ENCODE measurements at places on chromosomes 5 and 9.
A peak's percentile ranks its signal among the peaks of the same experiment; 100 is the strongest.

DNA sequence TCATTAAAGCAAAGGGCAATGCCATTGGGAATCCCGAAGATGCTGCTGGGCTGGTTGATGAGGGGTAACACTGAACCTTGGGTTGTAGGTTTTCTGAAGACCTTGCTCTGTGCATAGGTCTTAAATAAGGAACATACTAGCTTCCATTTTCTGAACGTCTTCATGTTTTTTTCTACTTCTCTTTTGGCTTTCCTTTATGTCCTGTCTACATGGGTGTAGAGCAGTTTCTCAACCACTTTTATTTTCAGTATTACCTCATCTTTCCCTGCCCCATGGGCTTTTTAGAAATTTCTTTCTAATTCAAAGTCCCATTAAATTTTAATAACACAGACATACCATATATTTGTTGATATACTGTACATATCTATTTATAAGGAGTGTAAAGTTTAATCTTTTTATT lies at the start of gene IFNA14:
TSS of gene IFNA14 (minus strand) at position 95 of the 400 bp plus-strand sequence. CDS start at position 25, 70 bp downstream.
- DNase-seq: no peak

DNA sequence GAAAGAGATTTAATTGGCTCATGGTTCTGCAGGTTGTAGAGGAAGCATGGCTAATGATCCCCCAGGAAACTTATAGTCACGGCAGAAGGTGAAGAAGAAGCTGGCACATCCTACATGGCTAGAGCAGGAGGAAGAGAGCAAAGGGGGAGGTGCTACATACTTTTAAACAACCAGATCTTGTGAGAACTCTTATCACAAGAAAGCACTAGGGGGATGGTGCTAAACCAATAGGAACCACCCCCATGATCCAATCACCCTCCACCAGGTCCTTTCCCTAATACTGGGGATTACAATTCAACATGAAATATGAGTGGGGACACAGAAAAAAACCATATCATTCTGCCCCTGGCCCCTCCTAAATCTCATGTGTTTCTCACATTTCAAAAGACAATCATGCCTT lies 147.2 kb upstream of the EPB41L4A start:
- no peak for DNase-seq

DNA sequence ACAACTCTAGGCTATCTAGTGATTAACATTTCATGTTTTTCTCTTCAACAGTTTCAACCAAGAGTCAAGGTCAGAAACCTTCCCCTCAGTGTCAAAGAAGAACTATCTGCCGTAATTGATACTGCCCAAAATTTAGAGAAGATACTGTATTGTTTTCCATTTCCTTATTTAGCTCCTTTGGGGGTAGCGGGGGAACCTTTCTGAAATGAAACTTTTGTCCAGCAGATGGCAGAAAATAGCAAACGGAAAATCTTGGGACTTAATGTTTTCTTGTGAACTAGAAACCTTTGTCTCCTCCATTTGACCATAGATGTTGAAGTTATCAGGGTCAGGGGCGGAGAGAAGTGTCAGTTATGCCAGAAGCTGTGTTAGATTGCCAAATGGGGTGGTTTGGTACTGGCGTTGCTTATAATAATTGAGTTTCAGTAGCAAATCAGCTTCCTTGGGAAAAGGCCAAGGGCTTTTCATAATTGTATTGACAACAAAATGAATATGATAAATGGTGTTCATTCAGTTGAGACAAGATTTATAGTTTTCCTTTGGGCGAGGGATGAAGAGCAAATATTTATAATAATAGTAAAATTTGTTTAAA lies 101.7 kb upstream of the TLX3 start:
- DNase-seq: peak; percentile 18

- DNase-seq: no peak
Observed at GRCh38 chr9:117191504-117192261, 223.2 kb downstream of the ASTN2 start.

GRCh38 chr9:121651295-121652020 lies at the start of gene DAB2IP:
TSS of gene DAB2IP (plus strand) at chr9:121651634. CDS start at chr9:121651776, 142 bp downstream.
- no peak for DNase-seq

- DNase-seq: no peak
Observed at GRCh38 chr9:121217609-121218292, 16.1 kb upstream of the RAB14 start.

GRCh38 chr9:107792596-107792995 lies 303.0 kb upstream of the KLF4 start:
- DNase-seq: no peak

DNA sequence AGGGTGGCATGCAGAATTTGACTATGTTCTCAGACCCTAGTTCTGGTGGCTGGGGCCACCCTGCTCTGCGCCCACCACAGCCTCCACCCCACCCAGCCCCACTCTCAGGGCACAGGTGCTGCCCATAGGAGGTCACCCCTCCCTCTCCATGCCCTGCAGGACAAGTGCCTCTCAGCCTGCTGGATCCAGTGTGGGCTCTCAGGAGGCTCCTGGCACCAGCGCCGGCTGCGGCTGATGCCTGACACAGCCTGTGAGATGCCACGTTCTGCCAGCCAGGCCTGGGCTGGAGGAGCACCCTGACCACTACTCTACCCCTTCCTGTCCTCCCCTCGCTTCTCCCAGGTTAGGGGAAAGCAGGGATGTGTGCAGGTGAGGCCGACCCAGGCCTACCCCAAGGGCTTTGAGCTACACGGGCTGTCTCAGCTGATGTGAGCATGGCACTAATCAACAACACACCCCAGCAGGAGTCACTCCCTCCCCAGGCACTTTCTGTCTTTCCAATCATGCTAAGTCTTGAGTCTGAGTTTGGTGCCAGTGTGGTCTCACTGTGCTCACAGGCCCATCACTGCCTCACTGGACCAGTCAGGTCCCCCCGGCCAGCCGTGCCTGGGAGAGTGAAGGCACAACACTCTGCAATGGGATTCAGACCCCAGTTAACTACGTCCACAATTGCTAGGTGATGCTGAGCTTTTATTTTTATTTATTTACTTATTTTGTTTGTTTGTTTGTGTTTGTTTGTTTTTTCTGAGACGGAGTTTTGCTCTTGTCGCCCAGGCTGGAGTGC lies 12.1 kb upstream of the BARX1 start:
- no peak for DNase-seq

DNA sequence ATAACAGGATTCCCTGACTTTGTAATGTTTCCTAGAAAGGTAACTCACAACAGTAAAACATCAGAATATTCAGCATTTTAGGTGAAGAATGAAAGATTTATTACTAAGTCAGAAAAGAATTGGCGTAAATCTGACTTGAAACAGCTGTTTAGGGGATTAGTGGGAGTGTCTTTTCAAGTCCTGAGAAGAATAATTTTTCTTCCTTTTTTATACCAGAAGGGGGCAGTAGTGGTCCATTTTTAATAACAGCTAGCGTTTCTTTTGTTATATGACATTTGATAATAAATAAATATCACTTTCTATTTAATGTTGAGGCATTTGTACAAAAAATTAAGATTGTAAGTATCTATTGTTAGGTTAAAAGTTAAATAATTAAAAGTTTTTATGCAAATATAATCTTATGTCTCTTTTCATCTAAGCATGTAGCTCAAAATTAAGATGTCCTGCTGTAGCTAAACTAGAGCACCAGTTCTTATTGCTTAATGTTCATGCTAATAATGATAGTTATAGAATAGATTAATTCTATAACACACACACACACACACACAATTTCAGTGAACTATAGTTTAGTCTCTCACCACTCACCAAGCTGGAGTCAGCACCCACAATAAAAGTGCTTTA lies 258.7 kb upstream of the ARRDC3 start:
- DNase-seq: no peak

DNA sequence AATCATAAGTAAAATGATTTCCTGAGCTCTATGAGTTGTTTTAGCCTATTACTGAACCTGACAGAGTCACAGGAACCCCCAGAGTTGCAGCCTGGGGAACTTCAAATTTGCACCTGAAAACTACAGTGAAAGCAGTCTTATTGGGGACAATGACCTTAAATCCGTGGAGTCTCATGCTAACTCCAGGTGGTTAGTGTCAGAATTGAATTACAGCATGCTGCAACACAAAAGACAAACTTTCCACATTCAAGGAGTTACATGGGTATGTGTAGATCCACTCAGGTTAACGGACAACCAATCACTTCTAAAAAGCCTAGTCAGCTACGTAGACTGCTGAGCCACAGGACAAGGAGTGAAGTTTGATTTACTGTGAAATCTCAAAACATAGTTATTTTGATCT lies 49.7 kb downstream of the PLPP1 start:
- DNase-seq: no peak

DNA sequence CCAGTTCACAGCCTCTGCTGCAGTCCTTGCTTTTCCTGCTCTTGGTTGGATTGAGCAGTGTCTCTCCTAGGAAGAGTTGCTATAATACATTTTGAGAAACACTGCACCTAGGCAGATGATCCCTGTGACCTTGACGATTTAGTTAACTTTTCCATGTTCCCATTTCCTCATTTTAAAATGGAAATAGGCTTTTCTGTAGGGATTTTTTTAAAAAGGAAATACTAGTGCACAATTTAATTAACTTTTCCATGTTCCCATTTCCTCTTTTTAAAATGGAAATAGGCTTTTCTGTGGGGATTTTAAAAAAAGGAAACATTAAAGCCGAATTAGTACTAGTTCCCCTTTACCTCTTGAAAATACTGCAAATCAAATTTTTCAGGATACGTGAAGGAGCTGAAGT lies 4.7 kb downstream of the ATP6V0E1 start:
- DNase-seq: no peak

GRCh38 chr9:137232510-137232909 lies 1.8 kb downstream of the SLC34A3 start:
- DNase-seq: no peak

- DNase-seq: no peak
Observed at GRCh38 chr5:171926311-171926710, 80.1 kb downstream of the FBXW11 start.

DNA sequence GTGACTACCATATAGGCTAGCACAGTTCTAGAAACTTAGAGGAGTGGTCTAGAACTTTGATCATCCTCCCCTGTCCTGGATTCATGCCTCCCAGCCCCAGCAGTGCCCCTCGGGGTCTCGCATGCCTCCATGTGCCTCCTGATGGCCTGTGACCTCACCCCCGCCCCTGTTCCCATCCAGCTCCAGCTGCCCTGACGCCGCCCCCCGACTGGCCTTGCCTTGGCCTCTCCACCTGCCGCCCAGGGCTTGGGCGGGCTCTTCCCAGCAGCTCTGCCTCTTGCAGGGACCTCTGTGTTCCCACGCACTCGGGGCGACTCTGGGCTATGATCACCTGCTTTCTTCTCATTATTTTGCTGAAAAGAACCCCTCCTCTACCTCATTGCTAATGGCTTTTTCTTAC lies 115.4 kb upstream of the PHYKPL start:
- DNase-seq: no peak

DNA sequence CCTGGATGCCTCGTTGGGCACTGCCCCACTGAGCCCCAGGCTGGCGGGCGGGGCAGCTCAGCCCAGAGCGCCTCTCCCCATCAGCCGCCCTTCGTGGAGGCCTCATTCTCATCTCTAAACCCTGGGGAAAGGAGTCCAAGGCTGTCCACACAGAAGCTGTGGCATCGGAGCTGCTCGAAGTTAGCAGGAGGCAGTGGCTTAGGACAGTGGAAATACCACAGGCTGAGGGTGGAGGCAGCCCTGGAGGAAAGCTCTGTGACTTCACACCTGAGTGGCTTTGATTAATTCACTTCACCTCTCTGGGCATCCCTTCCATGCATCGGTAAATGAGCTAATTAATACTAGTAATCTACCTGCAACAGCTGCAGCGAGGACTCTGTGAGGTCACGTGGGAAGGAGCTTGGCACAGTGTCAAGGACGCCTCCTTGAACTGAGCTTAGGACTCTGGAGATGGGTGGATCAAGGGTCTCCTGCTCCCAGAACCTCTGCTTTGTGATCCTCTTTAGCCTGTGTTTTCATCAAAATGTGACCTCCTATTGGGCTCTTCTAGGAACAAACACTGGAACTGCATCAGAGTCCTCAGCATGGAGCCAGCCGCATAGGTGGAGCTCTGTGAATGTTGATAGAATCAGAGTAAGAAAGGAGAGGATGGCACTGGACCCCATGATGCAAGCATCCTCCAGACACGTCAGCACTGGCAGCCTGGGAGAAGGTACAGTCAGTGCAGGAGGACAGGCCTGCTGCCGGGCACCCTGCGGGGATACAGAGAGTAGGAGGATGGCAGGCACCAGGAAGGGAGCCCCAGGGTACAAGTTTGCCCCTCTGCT lies 842 bp upstream of the ANGPTL2 start:
- DNase-seq: no peak

- DNase-seq: no peak
Observed at GRCh38 chr9:84062538-84062937, 81.9 kb downstream of the RMI1 start.

DNA sequence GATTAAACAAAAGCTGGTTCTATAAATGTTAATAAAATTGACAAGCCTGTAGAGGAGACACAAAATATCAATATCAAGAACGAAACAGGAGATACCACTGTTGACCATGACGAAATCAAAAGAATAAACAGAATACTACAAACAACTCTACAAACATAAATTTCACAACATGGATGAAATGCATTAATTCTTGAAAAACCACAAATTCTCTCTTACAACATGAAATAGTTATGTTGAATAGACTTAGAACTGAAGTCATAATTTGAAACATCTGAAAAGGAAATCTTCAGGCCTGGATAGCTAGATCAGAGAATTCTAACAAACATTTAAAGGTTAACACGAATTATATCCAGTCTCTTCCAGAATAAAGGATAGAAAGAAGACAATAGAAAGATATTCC lies 6.9 kb upstream of the SPATA31C1 start:
- no peak for DNase-seq

DNA sequence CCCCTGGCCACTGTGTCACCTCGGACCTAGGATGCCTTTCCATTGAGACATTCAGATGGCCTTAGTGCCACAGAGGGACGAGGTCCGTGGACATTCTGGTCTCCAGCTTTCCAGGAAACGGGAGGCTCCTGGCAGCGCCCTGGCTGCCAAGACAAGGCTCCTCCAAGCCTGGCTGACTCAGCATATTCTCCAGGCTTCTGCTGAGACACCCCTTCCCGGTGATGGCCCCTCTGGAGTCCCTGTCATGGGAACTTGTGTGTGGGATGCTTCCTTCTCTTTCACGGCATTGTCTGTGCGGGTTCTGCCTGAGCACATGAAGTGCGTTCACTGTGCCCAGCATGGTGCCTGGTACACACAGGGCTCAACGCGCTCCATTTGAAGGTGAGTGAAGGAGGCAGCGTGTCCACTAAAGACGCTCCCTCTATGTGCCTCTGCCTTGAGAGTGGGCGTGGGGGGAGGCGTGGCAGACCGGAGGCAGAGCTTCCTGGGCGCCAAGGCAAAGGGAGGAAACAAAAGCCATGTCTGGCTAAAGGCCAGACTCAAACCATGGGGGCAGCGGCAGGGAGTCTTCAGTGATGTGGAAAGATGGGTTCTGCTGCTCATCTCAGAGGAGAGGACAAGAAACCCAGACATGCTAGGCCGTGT lies 46.4 kb upstream of the PRRC2B start:
- DNase-seq: no peak

All from activated T-cell treated with anti-CD3 and anti-CD28 coated beads, Interleukin-2, amount 50 U/mL, for 48 hours (primary cell).